Forelimb muscle (tissue), 1 donor: ENCODE measurements at places on chromosomes 12 and 14. TPM values are rescaled to one million over a fixed set of nuclear protein-coding genes. Genes with fewer than 3 reads are reported as not detected.
A peak's percentile ranks its signal among the peaks of the same experiment; 100 is the strongest.

SVOP gene
- 0.16 TPM for polyA plus RNA-seq

- no peak for DNase-seq
These were observed 120.8 kb downstream of the GLT1D1 start for GRCh38 chr12:128973883-128974681.

DNA sequence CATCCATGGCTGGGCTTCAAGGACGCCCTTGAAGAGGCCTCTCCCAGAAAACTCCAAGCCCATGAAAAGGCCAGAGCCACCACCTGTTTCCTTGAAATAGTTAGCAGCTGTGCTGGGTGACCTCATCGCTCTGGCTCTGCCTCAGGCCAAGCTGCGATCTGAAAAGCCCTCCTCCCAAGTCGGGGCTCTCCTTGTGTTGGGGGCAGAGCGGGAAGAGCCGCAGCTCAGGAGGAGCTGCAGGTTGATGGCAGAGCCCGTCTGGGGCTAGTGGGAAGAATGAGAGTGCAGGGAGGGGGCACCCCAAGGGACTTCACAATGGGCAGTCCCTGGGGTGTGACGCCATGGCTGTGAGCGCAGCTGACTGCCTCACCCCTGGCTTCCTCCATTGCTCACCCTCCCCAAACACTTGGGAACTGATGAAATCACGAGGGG, 50.0 kb upstream of the STON2 start:
- peak; percentile 88 for DNase-seq

DNA sequence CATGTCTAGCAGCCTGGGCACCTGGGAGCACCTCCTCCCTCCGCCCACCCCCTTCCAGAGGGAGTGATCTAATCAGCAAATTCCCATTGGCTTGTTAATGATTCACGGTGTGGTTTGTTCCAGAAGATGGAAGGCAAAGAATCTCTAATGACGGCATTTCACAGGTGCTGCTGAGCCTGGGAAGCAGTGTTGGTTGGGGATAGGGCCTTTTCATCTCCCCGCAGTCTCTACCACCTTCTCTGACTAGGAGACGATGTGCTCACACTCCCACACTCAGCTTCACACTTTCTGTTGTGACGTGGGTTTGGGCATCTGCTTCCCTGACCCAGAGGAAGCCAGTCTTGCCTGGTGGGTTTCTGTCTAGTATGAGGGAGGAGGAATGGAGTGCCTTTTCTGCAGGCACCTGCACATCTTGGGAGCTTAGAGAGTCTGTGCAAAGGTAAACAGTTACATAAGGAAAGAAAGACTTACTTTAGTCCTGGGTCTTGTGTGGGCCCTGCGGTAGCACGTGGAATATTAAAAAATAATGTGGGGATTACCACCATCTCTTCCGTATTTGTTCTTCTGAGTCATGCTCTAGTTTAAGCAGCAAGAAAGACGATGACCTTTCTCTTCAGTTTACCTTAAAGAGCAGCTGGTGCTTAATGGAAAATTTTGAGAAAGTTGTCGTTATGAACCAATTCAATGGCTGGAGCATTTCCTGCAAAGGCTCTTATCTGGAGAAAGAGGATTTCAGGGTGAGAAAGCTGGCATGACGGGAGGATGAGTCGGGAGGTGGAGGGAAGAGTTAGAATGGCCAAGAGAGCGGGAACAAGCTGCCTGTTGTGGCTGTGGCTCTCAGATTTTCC, 70.6 kb upstream of the ARHGAP5 start:
- no peak for DNase-seq

ELK3 gene
- 33.0 TPM for polyA plus RNA-seq

PRICKLE1 gene
- polyA plus RNA-seq = 19.0 TPM

- peak; percentile 83 for DNase-seq
These were observed 121.2 kb downstream of the RAD51B start for GRCh38 chr14:67940486-67941455.

DNA sequence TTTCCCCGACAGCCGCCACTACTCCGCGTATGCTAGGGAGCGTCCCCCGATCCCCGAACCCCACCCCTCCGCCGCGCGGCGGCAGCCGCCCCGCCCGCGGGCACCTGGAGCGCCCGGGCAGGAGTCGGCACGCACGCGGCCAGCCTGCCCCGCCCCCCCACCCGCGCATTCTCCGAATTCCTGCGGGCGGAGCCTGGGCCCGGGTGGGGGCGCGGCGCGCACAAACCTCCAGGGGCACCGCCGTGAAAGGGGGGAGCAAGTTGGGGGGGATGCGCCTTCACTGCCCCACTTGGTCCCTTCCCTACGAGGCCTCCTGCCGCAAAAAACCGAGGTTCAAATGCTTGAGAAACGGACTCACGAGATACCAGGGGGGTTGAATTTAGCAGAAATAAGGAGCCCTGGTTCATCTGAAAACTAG, 1.7 kb downstream of the AJUBA start:
- no peak for DNase-seq

OR4Q2 gene
- not detected for polyA plus RNA-seq

- no peak for DNase-seq
These were observed 128.4 kb downstream of the METTL25 start for GRCh38 chr12:82486524-82487235.

GRCh38 chr14:99636487-99636886, 8.4 kb upstream of the HHIPL1 start:
- DNase-seq = no peak

GRCh38 chr14:68219407-68219806, 399.8 kb downstream of the RAD51B start:
- no peak for DNase-seq
